ENCODE measurements at places on chromosomes 3 and 15. TPM values are rescaled to one million over a fixed set of nuclear protein-coding genes. Genes with fewer than 3 reads are reported as not detected.

GRCh38 chr3:64666171-64666588, 21.6 kb downstream of the ADAMTS9 start:
- DNase-seq: peak; percentile 24

The CNTN3 gene
- 4.3 TPM for total RNA-seq

DNA sequence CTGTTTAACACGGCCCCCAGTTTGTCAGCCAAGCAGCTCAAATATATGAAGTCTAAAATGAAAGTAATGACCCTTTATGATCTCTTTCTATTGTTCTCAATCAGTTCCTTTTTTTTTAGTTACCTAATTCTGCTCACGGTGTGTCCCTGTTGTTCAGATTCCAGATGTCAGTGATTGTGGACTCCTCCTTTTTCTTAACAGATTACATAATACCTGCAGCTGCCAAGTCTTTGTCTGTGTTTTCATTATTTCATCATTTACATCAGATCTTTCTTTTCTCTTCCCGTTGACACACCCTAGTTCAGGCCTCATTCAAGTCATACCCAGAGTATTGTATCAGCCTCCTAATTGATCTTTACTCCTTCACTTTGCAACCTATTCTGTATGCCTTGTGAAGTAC, 56.1 kb upstream of the SKIL start:
- DNase-seq: no peak

- DNase-seq: no peak
These were observed 72.4 kb upstream of the FOXB1 start for GRCh38 chr15:59931646-59932261.

DNA sequence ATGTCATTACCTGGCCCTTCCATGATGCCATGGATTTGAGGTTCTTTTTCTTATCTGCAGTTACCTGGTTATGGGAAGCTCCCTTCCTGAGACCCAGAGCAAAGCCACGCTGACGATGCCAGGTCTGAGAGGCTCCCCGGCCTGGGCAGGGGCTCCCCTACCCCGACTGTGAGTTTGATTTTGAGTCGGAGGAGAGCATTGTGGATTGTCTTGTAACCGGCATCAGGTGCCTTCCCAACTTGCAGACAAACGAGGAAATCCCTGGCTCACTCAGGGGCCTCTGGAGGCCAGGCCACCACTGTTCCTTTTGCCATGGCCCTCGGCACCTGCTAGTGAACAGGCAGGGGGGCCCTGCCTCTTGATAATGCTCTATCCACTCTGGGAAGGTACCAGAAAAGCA, 151.4 kb downstream of the ATP10A start:
- DNase-seq: no peak

DNA sequence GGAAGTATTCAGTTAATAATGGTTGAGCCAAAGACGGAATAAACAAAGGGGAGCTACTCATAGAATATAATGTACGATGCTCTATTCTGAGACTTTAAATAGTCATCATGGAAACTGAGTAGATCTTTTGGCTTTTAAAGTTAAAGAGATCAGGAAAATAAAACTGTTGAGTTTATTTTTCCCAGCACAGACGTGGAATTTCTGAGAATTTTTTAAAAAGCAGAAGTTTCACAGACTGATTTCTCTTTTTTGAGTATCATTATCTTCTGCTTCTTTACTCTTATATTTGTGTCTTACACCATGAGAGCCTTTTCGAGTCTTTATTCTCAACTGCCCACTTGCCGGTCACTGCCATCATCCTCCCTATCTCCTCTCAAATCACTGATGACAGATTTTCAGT, 13.2 kb downstream of the P2RY14 start:
- DNase-seq: no peak

GRCh38 chr3:76651784-76652183, 388.1 kb upstream of the ROBO2 start:
- DNase-seq: no peak

- DNase-seq: no peak
These were observed 51.7 kb downstream of the UBP1 start for GRCh38 chr3:33388374-33389100.

- no peak for DNase-seq
These were observed 32.9 kb downstream of the SLC4A7 start for GRCh38 chr3:27451251-27451650.

- no peak for DNase-seq
These were observed 136.9 kb upstream of the SLC2A2 start for GRCh38 chr3:171163101-171164066.

GRCh38 chr3:150547045-150547741, 606 bp downstream of the EIF2A start:
- no peak for DNase-seq

- no peak for DNase-seq
These were observed 459.6 kb downstream of the NSUN3 start for GRCh38 chr3:94522488-94522887.

GRCh38 chr3:120765830-120766493, 23.4 kb downstream of the GTF2E1 start:
- no peak for DNase-seq

- no peak for DNase-seq
These were observed 470.8 kb downstream of the SOX2 start for GRCh38 chr3:182182531-182182968.

DNA sequence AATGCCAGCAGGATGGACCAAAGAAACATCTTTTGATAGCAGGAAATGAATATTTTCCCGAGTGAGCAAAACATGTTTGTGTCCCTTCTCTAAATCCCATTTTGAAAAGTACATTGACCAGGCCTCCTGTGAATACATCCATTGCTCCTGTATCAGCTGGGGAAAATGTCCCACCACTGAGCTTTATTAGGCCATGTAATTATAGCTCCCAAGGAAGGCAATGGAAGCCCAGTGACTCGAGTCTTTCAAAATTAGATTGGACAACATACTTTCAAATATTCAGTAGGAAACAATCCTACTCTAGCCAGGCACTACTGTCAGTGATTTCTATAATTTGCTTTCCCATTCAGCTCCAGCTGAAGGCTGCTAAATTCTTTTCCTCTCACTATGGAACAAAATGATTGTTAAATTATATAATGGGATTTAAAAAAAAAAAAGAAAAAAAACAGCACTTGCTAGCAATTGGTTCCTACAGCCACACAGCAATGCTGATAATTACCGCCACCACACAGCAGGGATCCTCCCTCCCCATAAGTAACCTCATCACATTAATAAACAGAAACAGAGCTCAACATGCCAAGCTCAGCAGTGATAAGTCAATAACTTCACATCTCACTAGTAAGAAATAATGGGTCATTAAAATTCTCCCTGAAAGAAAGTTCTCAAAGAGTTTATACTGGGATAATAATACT, 172.4 kb upstream of the SLC2A2 start:
- no peak for DNase-seq

The DUOX1 gene
- total RNA-seq: 1.9 TPM

GRCh38 chr3:124984754-124985153, 50.2 kb upstream of the MUC13 start:
- no peak for DNase-seq

The CDHR4 gene
- total RNA-seq: not detected

The PLAAT1 gene
- 5.9 TPM for total RNA-seq

DNA sequence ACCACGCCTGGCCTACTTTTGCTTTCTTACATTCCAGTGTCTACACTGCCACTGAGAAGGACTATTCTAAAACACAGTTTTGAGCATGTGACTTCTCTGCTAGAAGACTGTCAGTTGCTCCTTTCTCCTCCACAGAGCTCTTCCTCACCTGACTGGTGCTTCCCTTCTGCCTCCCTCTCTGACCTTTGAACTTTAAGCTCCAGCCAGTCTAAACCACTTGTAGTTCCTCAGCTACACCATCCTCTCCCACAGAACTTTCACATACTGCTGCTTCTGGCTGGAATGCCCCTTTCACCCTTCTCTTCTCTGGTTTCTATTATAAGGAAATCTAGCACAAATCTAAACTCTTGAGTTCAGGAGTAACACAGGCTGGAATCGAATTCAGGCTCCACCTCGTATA, 9.1 kb downstream of the NCEH1 start:
- no peak for DNase-seq

- DNase-seq: no peak
These were observed 80.4 kb downstream of the ADAM10 start for GRCh38 chr15:58669108-58669507.

GRCh38 chr15:79916502-79917132, 19.8 kb upstream of the MTHFS start:
- DNase-seq: no peak

GRCh38 chr15:71677352-71677751, 133.0 kb upstream of the NR2E3 start:
- no peak for DNase-seq

The P2RY1 gene
- 4.3 TPM for total RNA-seq

GRCh38 chr3:194257916-194258668, 93.0 kb downstream of the CPN2 start:
- DNase-seq: no peak

The ATP2B2 gene
- total RNA-seq: 0.31 TPM

- DNase-seq: no peak
These were observed 31.7 kb downstream of the ATP2C1 start for GRCh38 chr3:130925628-130926027.

GRCh38 chr3:38960042-38960622, 91.6 kb downstream of the SCN11A start:
- DNase-seq: no peak

DNA sequence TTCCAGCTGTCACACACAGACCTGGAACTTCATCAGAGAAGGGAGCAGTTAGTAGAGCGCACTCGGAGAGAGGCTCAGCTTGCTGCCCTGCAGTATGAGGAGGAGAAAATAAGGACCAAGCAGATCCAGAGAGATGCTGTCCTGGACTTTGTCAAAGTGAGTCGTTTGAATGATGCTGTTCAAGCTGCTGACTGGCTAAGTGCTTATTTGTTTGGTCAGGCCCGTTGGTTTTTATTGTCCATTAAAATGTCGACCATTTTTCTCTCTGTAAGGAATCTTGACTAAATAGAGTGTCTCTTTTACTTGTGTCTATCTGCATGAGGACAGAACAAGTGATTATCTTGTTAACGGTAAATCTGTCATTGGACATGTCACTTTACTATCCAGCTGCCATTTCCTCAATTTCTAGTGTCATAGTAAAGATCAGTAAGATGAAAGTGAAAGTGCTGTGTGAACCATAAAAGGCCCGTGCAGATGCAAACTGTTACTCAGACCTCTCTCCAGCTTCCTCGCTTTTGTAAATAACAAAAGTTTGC, 56.9 kb downstream of the LRCH3 start:
- no peak for DNase-seq

The CLDN16 gene
- total RNA-seq: 0.08 TPM

DNA sequence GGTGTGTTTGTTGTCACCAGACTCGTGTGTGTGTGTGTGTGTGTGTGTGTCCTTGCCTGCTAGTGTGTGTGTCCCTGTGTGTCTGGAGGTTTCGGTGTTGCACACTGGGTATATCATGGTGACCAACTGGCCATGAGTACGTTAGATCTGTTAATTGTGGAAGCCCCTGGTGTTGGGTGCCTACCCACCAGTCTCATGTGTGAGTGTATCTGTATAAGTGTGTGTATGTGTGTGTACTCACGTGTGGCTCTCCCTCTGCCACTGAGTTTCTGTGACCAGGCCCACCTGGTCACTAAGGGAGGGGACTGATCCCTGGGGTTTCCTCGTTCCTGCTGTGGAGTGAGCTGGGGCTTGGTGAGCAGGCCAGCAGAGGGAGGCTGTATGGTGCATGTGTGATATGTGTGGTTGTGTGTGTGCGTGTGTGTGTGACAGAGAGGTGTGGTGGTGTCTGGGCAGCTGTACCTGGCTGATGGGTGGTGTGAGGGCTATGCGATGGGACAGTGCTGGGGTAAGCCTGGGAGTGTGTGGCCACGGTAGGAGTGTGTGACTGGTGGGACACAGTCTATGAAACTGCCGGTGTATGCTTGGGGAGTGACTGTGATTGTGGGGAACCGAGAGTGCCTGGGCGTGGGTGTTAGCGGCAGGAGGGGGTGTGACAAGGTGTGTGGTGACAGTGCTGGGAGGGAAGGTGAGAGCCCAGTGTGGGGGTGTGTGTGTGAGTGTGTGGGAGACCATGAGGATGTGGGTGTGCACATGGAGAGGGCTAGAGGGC, 1.8 kb downstream of the PRKCD start:
- DNase-seq: no peak

The AQR gene
- total RNA-seq: 14.3 TPM

The PLD1 gene
- 67.8 TPM for total RNA-seq

GRCh38 chr3:190432216-190432615, 17.5 kb downstream of the TMEM207 start:
- no peak for DNase-seq

GRCh38 chr3:23161308-23161707, 41.8 kb upstream of the UBE2E2 start:
- no peak for DNase-seq

The GREM1 gene
- total RNA-seq: 1.1 TPM

Data from left cardiac atrium (tissue), 4 donors.